ENCODE measurements at places on chromosomes 16 and 17.

DNA sequence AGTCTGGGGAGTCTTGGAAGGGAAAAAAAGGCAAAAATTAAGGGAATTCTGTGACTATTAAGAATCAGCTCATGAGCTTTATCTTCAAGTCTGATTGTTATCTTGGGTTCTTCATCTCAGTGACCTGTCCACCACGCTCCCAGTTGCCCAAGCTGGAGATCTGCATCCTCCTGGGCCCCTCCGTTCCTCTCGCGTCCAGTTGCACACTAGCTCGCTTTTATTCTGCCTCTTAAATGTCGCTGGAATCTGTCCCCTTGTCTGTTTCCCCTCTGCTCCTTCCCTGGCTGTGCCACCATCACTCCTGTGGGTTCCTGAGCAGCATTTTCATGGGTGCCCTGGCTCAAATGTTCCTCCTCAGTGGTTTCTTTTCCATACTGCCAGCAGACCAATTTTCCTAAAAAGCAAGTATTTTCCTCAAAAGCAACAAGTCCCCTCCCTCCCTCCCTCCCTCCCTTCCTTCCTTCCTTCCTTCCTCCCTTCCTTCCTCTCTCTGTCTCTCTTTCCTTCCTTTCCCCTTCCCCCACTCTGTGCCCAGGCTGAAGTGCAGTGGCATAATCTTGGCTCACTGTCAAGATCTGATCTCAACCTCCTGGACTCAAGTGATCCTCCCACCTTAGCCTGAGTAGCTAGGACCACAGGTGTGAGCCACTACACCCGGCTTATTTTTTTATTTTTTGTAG, 1.4 kb downstream of the ENDOV start:
- DNase-seq = no peak

- DNase-seq = no peak
Measured at GRCh38 chr17:49829026-49829425, 18.8 kb downstream of the TAC4 start.

DNA sequence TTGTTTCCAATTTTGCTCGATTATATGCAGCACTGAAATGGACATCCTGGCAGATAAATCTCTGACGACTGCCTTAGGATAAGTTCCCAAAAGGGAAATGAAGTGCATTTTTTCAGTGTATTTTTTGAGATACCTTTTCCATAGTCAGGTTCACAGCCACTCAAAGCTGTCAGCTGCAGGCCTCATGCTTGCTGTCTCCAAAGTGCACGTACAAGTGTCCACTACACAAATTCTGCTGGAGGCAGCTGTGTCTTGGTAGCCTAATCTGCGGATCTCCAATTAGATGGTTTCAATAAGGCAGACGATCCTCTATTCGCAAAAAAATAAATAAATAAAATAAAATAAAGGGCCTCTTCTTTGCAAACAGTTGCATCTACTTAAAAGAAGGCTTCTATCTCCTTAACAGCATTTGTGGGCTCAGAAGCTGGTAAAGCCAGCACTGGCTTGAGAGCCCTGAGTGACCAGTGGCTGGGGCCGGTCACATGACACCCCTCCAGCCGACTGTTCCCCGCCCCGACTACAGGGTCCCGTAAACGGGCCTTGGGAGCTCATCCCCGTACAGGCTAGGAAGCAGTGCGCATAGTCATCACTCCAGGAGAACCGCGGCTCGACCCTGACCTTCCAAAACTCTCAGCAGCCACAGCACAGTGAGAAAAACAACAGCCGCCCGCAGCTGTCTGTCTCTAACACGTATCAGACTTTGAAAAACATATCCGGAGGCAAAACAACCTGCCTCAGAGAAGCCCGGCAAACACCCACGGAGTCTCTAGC, 18.8 kb downstream of the RPH3AL start:
- peak; percentile 53 for DNase-seq

DNA sequence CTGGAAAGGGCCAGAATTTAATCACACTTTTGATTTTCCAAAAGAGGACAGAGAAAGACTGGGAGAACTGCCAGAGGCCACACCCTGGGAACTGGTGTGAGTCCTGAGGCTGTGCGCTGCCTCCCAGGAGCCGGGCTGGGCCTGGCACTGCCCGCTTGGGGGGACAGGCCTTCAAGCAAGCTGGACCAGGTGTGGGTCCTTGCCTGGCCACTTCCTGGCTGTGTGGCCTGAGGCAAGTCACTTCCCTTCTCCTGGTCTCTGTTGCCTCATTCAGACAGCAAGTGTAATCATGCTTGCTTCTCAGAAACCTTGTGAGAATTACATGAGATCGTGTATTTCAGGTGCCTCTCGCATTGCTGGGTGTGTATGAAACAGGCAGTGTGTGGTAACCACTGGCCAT, 143.0 kb downstream of the SNX29 start:
- no peak for DNase-seq

GRCh38 chr16:57626420-57627170, 1.8 kb upstream of the ADGRG1 start:
- DNase-seq = no peak

DNA sequence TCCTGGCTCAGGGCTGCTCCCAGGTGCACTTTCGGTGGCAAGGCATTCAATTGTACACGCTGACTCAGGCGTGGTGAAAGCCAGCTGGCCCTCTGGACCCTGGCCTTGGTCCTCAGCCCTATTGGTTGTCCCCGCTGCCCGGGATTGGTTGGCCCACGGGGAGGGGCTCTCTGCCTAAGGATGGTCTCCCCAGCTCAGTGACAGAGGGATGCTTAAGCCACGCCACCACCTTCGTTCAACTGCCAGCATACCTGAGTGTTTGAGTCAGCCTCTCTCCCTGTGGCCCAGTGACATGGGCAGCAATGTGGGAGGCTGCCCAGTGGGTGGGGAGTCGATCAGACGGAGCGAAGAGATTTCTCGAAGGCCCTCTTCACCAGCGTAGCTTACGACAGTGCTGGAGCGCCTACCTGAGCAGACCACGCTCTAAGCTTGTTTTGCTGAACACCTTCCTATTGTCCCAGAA, 30.3 kb downstream of the IRF8 start:
- no peak for DNase-seq

DNA sequence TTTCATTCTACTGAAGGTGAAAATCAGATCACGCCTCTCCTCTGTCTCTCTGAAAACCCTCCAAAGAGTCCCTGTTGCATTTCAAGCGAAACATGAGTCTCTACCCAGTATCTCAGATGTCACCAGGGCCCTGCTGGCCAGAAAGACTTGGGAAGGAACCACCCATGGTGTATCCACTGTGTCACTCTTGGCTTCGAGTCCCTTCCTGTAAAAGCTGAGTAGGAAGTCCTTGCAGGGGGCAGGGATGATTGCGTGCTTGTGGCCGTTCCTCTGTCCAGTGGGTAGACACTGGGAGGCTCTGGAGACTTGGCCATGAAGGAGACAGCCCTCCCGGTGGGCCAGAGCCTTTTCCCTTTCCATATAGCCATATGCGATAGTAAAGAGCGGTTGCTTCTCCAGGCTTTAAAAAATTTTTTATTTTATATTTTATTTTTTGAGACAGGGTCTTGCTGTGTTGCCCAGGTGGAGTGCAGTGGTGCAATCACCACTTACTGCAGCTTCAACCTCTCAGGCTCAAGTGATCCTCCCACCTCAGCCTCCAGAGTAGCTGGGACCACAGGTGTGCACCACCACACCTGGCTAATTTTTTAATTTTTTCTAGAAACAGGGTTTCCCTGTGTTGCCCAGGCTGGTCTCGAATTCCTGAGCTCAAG, 19.0 kb upstream of the RMI2 start:
- DNase-seq = no peak

GRCh38 chr16:89071686-89072547, 21.7 kb upstream of the ACSF3 start:
- no peak for DNase-seq

DNA sequence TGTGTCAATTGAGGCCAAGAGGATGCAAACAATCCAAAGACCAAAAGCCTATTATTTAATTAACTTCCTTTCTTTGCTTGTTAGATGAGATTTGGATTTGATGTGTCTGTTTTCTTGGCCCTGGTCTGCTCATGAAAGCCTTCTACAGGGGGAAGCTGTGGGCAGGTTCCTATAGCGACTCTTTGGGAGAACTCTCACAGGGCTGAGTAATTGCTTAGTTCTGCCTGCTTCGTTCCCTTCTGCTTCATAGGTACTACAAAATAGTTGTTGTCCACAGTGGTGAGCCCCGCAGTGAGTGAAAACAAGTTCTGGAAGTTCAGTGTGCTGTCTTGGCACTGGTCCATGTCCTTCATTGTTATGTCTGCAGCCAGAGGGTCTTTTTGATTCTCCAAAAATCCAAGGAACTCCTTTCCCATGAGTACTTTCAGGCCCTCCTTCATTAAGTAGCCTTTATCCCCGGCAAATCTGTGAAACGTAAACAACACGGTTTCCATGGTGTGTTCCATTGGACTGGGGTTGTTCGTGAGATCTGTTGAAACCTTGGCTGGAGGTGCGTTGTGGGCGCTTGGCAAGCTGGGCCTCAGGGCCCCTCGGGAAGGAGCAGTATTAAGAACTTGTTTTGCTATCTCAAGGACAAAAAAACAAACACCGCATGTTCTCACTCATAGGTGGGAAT, 30.0 kb upstream of the ANKRD40CL start:
- no peak for DNase-seq

DNA sequence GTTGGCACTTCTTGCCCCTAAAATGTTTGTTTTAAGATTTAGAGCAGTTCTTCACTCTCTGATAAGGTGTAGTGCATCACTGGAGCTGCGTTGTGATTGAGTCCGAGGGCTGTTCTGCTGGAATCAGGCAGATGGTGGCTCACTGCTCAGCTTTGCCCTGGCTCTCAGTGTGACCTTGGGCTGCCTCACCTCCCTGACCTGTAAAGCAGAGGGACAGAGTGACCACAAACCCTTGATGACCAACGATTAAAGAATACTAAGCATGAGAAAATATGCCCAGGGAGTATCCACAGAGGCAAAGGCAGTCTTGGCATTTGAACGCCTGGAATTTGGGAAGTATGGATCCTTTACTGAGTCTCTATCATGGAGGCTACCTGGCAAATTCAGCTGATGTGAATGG, 18.1 kb downstream of the CMIP start:
- no peak for DNase-seq
